ENCODE measurements at places on chromosomes 7 and 10.

DNA sequence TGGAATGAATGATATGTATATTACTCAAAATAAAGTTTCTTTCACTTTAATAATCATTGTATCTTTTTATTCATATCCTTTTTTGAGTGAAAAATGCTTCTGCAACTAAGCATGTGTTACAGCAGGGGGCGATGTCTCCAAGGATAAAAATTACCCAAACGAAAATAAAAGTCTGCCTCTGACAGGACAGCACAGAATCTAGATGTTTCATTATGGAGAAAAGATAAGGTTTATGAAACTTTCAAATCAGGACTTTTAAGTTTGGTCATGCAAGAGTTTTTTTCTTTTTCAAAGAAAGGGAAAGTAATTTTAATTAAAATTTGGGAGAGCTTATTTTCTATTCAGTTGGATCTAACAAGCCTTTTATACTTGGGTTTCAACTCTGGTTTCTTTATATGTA, 48.4 kb downstream of the TES start:
- no peak overlapping the region for H3K4me3 ChIP-seq
- H3K4me1 ChIP-seq = no peaks in the 10 kb centered on the region
- H3K36me3 ChIP-seq = peaks cover 8% of the 10 kb centered on the region
- no peaks in the 10 kb centered on the region for H3K27me3 ChIP-seq

DNA sequence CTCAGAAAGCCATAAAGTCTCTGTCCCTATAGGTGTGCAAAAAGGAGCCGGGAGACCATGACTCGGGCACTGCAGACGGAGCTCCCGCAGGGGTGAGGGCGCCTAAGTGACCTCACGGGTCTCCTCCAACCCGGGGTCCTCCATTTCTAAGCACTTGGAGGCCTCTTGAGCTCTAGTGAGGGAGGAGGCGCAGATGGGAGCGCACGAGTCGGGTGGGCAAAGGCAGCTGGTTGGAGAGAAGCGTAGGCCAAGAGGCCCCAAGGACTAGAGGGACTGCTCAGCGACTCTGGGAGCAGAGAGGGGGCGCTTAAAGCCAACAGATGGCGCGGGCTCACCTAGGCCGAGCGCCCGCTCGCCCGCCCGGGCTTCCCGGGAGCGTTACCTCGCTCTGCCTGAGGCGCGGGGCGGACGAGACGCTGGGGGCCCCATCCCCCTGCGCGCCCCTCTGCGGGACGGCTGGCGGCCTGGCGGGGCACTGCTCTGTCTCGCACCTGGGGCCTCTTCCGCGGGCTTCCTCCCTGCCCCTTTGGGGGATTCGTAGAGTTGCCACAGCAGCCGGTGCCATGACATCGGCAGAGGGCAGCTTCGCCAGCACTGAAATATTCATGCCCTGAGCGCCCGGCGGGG, 523 bp upstream of the CDH23 start:
- H3K27me3 ChIP-seq = peaks cover 32% of the 10 kb centered on the region
- no peak overlapping the region for H3K4me3 ChIP-seq
- DNase-seq = peak; percentile 6
- no peak overlapping the region for H3K27ac ChIP-seq
- peaks cover 8% of the 10 kb centered on the region for H3K4me1 ChIP-seq

DNA sequence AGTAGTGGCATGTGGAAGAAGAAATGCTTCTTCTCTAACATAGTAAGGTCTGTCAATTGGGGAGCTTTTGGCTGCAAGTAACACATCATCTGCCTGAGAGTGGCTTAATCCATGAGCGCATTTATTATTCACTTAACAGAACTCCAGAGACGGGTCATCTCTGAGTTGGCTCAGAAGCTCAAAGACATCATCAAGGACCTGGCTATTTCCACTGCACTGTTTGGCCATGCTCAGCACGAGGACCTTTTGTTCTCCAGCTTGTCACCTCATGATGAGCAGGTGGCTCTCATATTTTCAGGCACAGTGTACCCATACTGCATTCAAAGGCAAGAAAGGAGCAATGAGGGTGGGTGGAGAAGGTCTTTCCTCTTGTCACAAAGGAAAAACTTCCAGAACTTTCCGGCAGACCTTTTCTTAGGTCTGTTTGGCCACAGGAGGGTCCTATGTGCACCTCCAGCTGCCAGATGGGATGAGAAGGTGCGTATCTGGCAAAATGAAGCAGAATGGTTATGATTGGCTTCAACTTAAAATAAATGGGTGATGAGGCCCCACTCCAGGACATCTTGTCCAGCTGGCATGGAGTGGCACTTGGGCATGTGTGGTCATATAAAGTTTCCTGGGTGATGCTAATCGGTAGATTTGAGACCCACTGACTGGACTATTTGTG, 55.6 kb upstream of the SHH start:
- H3K27me3 ChIP-seq = no peaks in the 10 kb centered on the region
- no peak for DNase-seq
- H3K27ac ChIP-seq = no peak overlapping the region
- no peak overlapping the region for H3K4me3 ChIP-seq

GRCh38 chr10:34134602-34135001, 680.5 kb downstream of the PARD3 start:
- H3K27ac ChIP-seq = no peak overlapping the region
- no peaks in the 10 kb centered on the region for H3K4me1 ChIP-seq
- H3K4me3 ChIP-seq = no peak overlapping the region
- H3K27me3 ChIP-seq = no peaks in the 10 kb centered on the region
- DNase-seq = no peak

- H3K4me3 ChIP-seq = no peak overlapping the region
- DNase-seq = no peak
- H3K27ac ChIP-seq = no peak overlapping the region
- no peaks in the 10 kb centered on the region for H3K4me1 ChIP-seq
- H3K36me3 ChIP-seq = no peaks in the 10 kb centered on the region
These were observed 301.3 kb downstream of the PHTF2 start for GRCh38 chr7:78099715-78100394.

DNA sequence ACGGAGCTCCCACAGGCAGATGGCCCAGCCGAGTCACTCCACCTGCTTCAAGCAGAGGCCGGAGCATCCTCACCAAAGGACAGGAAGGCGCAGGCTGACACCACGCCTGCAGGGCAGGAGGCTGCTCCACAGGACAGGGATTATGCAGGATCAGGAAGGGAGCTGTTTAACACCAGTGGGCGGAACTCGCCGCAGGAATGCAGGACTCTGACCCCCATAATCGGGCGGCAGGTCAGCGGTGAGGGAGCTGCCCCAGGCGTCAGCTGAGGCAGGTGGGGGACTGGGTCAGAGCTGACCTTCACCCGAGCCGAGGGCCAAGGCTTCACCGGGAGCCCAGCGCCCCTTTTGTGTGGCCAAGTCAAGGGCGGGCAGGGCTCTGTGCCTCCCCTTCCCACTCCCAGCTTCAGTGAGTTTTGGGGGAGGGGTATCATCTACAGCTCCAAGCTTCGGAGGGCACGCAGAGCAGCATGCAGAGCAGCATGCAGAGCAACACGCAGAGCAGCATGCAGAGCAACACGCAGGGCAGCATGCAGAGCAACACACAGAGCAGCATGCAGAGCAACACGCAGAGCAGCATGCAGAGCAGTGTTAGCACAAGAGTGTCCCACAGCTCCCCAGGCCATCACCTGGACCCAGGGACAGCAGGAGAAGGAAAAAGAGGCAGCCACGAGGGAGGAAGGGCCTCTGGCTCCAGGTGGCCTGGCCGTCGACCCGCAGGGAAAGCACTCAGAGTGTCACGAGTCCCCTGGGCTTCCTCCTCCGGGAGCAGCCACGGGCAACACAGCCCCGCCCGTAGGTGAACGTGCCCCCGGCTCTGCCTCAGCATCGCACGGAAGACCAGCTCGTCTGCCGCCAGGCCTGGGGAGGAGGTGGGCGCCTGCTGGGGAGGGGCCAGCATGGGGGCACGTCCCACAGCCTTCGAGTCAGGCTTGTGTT, 151.7 kb upstream of the PPP2R2D start:
- H3K27me3 ChIP-seq = no peaks in the 10 kb centered on the region
- H3K27ac ChIP-seq = no peak overlapping the region
- no peak overlapping the region for H3K4me3 ChIP-seq
- no peaks in the 10 kb centered on the region for H3K36me3 ChIP-seq
- H3K4me1 ChIP-seq = no peaks in the 10 kb centered on the region

GRCh38 chr10:51530541-51530940, 168.9 kb downstream of the CSTF2T start:
- DNase-seq = no peak
- no peaks in the 10 kb centered on the region for H3K27me3 ChIP-seq
- H3K27ac ChIP-seq = no peak overlapping the region
- no peak overlapping the region for H3K4me3 ChIP-seq

GRCh38 chr7:134690016-134690415, 43.4 kb downstream of the BPGM start:
- no peaks in the 10 kb centered on the region for H3K4me1 ChIP-seq
- no peaks in the 10 kb centered on the region for H3K36me3 ChIP-seq
- H3K4me3 ChIP-seq = no peak overlapping the region
- H3K27ac ChIP-seq = no peak overlapping the region

GRCh38 chr7:84196084-84196503, 1.5 kb upstream of the SEMA3A start:
- H3K4me3 ChIP-seq = no peak overlapping the region
- no peaks in the 10 kb centered on the region for H3K27me3 ChIP-seq
- no peak overlapping the region for H3K27ac ChIP-seq

GRCh38 chr7:14389595-14389994, 400.1 kb upstream of the ETV1 start:
- no peak overlapping the region for H3K4me3 ChIP-seq
- DNase-seq = no peak
- no peaks in the 10 kb centered on the region for H3K36me3 ChIP-seq
- no peaks in the 10 kb centered on the region for H3K27me3 ChIP-seq
- no peak overlapping the region for H3K27ac ChIP-seq
- no peaks in the 10 kb centered on the region for H3K4me1 ChIP-seq

- H3K4me3 ChIP-seq = no peak overlapping the region
- H3K36me3 ChIP-seq = no peaks in the 10 kb centered on the region
- no peak for DNase-seq
- no peaks in the 10 kb centered on the region for H3K4me1 ChIP-seq
- H3K27me3 ChIP-seq = peaks cover 14% of the 10 kb centered on the region
These were observed 25.1 kb downstream of the ZNF467 start for GRCh38 chr7:149748076-149748874.

GRCh38 chr10:124740369-124741280, 3.6 kb downstream of the FAM53B start:
- H3K4me1 ChIP-seq = peaks cover 79% of the 10 kb centered on the region
- DNase-seq = no peak
- H3K27ac ChIP-seq = peak overlapping the region; percentile 53
- H3K27me3 ChIP-seq = no peaks in the 10 kb centered on the region

DNA sequence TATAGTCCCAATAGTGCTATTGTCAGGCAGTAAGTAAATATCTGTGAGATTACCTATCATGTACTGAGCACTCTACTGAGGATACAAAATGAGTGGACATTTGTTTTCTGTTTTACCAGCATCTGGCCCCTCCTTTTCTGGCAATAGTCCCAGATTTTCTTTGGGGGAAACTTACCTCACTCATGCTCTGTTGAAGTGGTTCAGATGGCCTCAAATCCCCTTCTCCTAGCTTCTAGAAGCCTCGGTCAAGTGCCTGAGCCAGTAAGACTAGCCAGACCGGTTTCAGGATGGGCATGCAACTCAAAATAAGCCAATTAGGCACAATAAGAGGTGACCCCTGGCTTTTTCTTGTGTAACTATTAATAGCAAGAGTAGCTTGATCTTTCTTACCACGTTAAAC, 19.7 kb downstream of the TRDMT1 start:
- DNase-seq = no peak
- no peak overlapping the region for H3K4me3 ChIP-seq
- no peaks in the 10 kb centered on the region for H3K27me3 ChIP-seq
- no peaks in the 10 kb centered on the region for H3K4me1 ChIP-seq

All from CD8-positive, alpha-beta memory T cell (primary cell).